ENCODE measurements at places on chromosomes 2 and 18.

DNA sequence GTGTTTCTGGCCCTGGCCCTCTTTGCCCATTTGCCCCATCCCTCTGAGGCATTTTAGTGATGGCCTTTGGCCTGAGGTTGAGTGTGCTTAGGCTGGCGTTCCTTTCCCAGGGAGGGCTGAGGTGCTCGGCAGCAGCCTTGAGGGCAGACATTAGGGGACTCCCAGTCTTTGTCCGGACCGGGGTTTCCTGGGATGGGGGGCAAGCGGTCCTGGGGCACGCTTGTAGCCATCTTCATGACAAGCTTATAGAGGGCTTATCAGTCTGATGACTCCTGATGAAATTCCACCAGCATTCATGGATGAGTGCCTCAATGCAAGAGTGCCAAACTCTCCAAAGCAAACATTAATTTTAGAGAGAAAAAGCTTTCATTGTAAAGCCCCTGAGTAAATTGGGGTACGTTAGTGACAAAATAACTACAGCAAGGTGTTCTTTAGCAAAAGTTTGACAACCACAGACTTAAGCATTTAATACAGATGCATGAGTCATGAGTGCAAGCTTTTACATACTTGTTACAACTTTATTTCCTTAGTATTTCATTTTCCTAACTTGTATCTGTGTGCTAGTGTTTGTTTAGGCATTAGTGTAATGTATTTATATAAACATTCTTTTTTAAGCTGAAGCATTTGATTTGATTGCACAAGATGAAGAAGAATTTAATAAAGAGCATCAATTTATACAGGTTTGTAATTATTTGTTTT lies 45.6 kb downstream of the CEP192 start:
- no peak for DNase-seq

GRCh38 chr2:128772671-128773070 lies 454.0 kb upstream of the HS6ST1 start:
- no peak for DNase-seq

GRCh38 chr2:7825591-7826312 lies 856.1 kb upstream of the ID2 start:
- no peak for DNase-seq

- DNase-seq, result no peak
Measured at GRCh38 chr2:144643537-144644336, 123.8 kb upstream of the ZEB2 start.

DNA sequence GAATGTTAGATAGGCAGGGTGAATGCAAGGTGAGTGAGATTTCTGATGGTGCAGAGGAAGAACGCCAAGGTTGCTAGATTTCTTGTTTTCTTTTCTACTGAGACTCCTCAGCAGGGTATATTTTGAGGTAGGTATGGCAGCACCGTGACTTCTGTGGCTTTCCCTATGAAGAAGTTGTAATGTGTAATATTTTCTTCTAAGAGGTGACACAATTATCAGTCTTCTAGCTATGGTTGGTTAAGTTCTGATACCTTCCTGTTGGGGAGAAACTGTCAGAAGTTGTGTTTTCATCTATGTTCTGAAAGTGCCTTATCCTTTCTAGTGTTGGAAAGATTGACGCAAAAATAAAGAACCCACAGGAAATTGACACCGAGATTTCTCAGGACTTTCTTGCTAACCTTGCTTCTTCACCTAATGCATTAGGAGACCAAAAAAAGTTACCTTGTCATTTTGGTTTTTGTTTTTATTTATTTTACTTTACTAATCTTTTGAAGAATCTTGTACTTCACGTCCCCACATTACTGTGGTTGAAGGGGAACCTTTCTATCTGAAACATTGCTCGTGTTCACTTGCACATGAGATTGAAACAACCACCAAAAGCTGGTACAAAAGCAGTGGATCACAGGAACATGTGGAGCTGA lies 11.9 kb downstream of the IL18R1 start:
- DNase-seq, result no peak

DNA sequence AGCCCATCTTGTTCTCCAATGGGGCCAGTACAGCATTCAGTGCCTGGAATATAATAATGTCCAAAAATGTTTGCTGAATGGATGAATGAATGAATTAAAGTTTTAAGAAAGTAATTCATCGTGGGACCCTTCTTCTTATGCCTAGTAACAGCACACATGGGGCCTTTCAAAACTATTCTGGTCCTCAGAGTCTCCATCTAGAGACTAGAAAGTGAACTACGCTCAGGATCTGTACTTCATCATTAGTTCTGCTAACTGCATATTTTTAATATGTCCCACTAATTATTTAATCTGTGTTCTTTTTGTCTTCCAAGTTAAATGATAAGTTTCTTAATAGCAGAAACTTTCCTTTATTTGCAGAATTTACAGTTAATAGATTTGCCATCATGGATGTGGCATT lies 172.5 kb downstream of the SMAD2 start:
- no peak for DNase-seq

- DNase-seq, result no peak
Measured at GRCh38 chr2:62506421-62506750, 391 bp upstream of the TMEM17 start.

- no peak for DNase-seq
Measured at GRCh38 chr2:105052773-105053172, 14.9 kb downstream of the MRPS9 start.

GRCh38 chr2:167480232-167480985 lies 592.1 kb downstream of the XIRP2 start:
- no peak for DNase-seq

DNA sequence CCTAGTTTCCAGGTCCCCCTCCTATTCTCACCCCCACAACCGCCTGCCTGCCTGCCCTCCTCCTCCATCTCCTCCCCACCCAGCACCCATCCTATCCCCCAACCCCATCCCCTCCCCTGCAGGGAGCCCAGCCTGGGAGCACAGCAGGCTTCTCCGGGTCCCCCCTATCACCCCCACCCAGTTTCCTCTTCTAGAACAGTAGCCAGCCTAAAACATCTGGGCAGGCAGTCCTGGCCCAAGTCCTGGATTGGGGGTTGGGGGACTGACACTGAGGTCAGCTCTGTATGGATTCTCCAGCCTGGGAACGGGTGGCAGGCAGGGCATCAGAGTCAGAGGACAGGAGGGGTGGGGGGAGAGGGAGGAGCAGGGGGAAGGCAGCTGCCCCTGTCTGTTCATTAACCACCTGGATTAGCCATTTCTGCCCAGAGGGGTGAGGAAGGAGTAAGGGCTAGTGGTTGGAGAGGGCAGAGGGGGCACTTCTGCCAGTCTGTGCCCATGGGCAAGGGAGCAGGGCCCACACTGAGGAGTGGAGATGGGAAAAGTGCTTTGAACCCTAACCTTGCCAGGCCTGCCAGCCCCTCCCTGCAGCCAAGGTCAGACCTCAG lies 60.0 kb downstream of the TNS1 start:
- DNase-seq, result no peak

DNA sequence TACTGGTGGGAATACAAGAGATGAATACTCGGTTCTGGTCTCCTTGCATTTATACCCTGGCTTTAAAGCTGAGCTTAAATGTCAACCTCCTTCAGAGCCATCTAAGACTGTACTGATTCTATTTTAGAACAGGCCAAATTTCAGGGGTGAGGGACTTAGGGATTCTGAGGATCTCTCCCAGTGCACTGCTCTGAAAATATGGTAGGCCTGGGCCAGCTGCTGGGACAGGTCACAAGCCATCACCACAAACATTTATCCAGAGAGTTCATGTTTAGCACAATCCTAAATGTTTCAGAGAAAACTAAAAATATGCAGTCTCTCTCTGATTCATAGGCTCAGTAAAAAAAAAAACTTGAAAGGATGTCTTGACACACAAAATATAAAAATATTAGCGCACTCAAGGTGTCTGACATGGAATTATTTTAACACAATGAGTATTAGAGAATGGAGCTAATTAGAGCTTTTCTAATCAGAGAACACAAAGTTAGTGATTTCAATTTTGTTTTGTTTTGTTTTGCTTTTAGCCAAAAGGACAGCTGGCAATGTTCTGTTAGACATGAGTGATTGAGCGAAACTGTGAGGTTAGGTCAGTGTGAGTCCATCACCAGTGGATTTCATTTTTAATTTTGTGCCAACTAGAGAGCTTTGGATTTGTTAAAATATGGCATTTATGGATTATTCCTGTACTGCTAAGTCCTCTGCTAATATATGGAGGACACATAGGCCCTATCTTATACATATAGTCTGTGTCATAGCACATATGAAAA lies 38.8 kb downstream of the MFSD6 start:
- DNase-seq, result no peak

DNA sequence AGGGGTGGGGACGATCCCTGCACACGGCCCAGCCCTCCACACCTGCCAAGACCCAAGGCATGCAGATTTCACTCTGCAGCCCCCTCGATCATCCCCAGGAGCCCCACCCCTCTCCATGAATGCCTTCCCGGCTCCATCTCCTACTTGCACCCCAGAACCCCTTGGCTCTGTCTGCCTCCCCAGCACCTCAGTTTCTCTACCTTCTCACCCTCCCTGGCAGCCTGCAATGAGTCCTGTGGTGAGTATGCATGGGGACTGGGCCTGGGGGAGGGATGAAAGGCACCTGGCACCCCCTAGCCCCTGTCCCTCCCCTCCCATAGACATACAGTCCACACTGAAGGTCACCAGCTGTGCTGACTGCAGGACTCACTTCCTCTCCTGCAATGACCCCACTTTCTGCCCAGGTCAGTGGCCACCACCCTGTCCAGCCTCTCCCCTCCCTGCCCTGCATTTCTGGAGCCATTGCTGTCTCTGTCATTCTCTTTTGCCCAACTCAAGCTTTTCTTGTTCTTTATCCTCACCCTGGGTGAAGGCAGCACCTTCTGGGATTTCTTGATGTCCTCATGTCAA lies 1.0 kb downstream of the TEX51 start:
- DNase-seq, result no peak

DNA sequence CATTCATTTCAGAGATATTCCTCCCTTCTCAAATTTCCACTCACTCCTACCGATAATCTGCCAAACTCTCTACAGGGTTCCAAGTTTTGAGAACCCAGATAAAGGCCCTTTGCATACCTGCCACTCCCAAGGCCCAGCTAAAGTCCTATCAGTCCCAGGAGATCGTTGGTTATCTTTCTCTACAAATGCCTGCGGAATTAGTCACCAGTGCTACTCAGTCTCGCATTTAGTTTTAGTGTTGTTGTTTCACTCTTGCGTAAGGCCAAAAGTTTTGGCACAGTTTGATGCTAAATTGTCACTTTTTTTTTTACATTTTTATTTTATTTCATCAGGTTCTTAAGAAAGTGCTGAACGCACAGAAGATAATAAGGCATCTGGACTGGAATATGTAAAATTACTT lies 29.2 kb upstream of the SETBP1 start:
- DNase-seq, result no peak

DNA sequence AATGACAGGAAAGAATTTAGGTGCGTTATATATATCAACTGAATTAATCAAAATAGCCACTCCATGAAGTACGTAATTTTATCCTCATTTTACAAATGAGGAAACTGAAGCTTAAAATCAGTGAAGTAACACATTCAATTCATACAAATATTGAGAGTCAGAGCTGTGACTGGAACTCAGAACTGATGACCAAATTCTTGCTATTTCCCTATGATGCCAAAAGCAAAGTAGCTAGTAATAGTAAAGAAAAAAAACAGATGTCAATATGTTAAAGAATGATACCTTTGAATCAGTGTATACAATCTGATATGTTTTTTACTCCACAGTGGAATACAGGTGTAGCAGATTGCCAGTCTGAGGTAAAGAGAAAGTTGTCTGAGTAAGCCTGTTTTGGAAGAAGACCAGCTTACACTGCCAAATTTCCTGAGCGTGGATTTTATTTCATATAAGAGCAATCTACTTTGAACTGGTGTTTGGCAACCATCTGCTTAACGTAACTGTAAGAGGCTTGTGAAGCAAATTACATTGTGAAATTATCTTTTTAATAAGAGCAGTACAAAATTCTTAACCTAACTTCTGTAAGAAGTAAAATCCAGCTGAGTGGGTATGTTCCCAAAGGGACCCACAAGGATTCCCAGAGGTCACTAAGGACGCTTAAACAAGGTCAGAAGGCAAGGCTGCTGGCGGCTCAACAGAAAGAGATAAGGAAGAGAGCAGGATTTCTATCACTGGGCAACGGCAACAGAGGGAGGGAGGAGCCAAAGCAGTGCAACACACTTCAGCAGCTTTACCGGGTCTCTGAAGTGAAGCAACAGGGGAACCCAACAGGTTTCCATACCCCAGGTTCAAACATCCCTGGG lies 85.6 kb downstream of the IKZF2 start:
- peak; percentile 12 for DNase-seq

DNA sequence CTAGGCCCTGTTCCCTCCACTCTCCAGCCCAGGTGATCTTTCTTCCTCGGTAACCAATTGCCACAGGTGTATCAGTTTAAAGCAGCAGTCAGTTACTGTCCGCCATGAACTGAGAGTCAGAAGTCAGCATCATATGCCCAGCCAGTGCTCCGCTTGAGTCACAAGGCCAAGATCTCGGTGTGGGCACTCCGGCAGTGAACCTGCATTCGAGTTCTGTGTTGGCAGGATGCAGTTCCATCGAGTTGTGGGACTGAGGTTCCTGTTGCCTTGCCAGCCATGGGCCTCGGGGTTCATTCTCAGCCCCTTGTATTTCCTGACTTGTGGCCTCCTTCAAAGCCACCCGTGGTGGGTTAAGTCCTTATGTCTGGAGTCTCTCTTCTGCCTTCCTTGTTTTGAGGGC lies 3.1 kb upstream of the TMEM185B start:
- DNase-seq, result no peak

DNA sequence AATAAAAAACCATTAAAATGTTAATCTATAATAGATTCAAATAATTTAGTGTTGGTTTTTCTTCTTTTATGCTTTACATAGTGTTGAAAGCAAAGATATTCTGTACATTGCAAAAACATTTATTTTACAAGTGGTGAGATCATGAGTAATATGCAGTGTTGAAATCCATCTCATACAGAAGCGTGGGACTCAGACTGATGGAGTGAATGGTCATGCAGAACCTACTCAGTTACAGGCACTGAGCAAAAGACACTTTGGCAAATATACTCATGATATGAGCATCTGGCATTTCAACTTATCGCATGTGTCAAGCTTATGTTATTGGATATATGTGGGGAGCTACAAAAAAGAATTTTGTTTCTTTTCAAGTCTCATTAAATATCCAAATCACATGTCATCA lies 620.2 kb upstream of the NETO1 start:
- DNase-seq, result no peak

- peak; percentile 61 for DNase-seq
Measured at GRCh38 chr2:74740741-74741431, 86.8 kb downstream of the SEMA4F start.

DNA sequence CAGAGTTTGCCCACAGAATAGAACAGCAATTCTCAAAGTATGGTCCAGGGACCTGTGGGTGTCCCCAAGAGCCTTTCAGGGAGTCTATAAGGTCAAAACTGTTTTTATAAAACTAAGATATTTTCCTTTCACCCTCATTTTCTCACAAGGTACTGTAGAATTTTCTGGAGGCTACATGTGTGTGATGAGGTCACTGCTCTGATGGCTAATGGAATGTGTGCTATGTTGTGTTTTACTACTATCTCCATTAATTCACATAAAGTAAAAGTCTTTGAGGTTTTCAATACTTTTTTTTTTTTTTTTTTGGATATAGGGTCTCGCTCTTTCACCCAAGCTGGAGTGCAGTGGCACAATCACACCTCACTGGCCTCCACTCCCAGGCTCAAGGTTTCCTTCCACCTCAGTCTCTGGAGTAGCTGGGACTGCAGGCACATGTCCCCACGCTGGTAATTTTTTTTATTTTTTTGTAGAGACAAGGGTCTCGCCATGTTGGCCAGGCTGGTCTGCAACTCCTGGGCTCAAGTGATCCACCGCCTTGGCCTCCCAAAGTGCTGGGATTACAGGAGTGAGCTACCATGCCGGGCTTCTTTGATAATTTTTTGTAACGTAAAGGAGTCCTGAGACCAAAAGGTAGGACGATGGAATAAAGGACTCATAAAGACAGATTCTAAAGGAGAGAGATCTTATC lies 1.8 kb downstream of the TRABD2A start:
- no peak for DNase-seq

All from NCI-H774 (cell line).